ENCODE measurements at places on chromosomes 11 and 22.

- no peak for DNase-seq
These were observed 67.7 kb downstream of the TMPRSS5 start for GRCh38 chr11:113638376-113638775.

DNA sequence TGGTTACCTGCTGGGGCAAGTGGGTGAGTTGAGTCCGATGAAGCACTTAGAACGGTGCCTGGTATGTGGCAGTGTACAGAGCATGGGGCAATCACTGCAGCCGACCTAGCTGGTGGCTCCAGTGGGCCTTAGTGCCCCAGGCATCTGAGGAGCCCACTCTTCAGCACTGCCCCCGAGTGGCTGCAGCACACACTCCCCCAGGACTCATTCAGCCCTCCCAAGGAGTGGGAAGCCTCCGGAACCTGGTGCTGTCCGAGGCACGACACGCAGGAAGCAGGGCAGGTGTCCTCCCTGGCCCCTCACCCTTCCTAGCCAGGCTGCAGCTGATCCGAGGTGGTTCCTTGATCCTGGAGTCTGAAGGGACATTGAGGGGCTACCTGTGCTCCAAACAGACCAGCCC lies 42.4 kb upstream of the PRODH start:
- no peak for DNase-seq

- DNase-seq: no peak
These were observed 1.6 kb downstream of the KIAA0930 start for GRCh38 chr22:45238957-45239680.

GRCh38 chr11:100756559-100756958 lies 69.5 kb downstream of the ARHGAP42 start:
- no peak for DNase-seq

GRCh38 chr11:75504501-75504900 lies 21.2 kb downstream of the GDPD5 start:
- no peak for DNase-seq
